ENCODE measurements at places on chromosomes 5 and 9.

GRCh38 chr5:136242611-136243010 is 49.6 kb upstream of the SMIM32 start:
- no peak for DNase-seq

DNA sequence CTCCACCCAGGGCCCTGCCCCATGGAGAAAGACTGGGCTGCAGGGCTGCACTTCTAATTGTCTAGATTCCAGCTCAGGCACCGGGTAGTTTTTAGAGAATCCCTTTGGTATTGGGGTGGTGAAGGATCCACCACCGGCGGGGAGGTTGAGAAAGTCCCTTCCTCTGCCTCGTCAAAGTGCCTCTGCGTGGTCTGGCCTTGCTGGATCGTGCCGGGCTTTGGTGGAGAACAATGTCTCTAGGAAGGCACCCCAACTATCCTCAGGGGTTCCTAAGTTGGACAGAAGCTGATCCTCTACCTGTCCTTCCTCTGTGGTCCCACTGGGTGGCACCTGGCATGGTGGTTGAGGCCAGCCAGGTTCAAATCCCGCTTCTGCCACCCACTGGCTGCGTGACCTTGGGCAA is 7.3 kb upstream of the AMBP start:
- DNase-seq = no peak

- DNase-seq = peak; percentile 15
These were observed 850 bp downstream of the IL6ST start for GRCh38 chr5:55993731-55994494.

- no peak for DNase-seq
These were observed 62.7 kb downstream of the MRPS30 start for GRCh38 chr5:44871401-44871800.

DNA sequence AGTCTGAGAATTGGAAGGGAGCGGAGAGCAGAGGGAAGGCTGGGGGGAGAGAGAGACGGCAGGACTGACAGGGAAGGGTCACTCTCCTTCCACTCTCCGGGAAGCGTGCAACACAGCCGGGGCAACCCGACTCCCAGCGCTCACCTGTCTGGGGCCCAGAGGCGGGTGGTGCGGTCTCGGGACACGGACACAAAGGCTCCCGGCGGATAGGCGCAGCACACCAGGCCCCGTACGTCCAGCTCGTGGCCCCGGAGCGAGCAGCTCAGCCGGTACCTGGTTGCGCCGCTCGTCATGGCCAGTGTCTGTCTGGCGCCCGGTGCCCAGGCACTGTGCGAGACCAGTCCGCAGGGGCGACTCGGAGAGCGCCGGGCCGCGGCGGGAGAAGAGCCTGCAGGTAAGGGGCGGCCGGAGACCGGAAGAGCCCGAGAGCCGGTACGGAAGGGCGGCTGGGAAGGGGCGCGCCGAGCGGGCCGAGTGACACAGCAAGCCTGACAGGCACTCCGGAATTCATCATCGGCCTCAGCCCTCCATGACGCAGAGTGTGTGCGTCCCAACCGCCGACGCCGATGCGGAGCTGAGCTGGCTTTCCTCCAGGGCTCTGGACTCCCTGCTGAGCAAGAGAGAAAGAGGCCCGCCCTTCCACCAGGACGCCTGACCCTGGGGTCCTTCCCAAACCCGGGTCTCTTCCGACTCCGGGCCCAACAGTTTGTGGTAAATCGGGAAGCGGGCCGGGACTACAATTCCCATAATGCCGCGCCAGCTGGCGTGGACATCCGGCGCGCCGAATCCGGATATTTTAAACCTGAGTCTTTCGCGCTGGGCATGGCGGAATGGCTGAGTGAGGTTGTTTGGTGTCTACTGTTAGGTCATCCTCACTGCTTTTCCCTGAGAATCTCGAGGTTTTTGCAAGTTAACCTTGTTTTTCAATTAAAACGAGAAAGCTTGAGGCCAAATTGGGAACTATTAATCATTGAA is at the start of gene PLAA:
Gene PLAA (minus strand): TSS at position 490 of the 975 bp plus-strand sequence. CDS start 197 bp downstream, at position 293.
- DNase-seq = peak; percentile 91

GRCh38 chr5:59592101-59592500 is 301.4 kb downstream of the PDE4D start:
- peak; percentile 56 for DNase-seq

Measured in ACHN (cell line).